Adrenal gland (tissue), 19 donors: ENCODE measurements at places on chromosomes 2 and 18. TPM values are rescaled to one million over a fixed set of nuclear protein-coding genes. Genes with fewer than 3 reads are reported as not detected.

The PTPN2 gene
- total RNA-seq, result 30.4 TPM

DNA sequence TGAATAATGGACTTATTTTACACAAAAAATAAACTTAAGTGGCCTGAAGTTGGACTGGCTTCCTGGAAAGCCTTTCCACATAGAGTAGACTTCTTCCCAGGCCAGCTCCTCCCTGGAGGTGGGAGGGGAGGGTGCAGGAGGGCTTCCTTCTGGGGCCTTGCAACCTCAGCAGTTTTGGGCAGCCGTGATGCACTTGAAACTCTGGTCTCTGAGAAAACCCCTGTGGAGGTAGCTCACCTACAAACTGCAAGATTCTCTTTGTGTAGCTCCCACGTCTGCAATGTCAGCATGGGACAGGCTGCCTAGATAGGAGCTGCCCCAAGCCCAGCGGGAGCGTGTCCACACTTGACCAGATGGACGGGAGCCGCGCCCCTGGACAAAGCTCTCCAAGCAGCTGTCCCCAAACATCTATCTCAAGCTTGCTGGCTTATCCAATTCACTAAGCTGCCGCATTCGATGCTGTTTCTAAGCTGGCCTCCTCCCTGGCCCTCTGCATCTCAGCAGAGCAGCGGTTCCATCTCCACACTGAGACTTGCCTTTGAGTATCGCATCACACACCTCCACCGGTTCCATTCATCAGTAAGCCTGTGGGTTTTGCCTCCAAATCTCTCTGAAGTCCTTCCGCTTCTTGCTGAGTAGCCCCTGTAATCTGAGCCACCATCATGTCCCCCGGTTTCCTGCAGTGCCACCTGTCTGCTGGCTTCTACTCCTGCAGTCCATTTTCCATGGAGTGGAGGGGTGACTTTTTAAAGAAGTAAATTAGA is 1.6 kb upstream of the LPIN1 start:
- DNase-seq, result peak; percentile 40

The REEP1 gene
- 9.3 TPM for total RNA-seq

- no peak for DNase-seq
These were observed 144.2 kb downstream of the ALK start for GRCh38 chr2:29777161-29777560.
